ENCODE measurements at places on chromosomes 6 and 20.

DNA sequence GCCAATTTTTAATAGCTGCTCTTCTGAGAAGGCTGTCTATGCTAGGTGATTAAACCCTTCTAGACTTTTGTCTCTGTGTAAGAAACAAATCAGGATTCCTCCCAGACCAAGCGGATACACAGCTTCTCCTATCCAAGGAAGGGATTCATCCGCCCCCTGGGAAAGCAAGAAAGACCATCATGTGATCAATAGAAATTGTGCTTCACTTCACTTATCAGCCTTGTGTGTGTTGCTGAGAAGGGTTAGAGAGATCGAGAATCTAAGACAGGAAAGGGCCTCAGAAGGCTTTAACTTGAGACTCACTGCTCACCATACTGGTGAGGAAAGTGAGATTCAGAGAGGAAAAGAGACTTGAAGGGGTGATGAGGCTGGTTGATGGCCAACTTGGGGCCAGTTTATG, 1.5 kb downstream of the ABCC10 start:
- DNase-seq = no peak

- no peak for DNase-seq
Measured at GRCh38 chr6:93675856-93676417, 256.6 kb upstream of the EPHA7 start.

GRCh38 chr20:25032478-25033264, 25.3 kb downstream of the ACSS1 start:
- no peak for DNase-seq

GRCh38 chr20:36878941-36879340, 3.0 kb downstream of the TLDC2 start:
- DNase-seq = no peak

DNA sequence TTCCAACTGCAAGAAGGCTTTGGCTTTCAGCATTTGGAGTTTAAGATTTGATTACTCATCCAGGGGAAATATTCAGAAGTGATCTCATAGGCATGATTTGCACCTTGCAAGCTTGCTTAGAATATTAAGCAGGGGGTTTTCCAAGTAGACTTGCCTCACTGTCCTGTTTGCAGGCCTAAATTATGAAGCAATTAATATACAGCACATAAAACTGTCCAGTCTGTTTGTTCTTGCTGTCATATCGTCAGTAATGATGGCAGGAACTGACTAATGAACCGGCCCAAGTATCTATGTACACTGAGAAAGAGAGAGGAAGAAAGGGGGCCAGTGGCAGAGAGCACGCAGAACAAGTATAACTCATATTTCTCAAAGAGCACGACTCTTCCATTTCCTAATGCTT, 212.5 kb upstream of the SUPT3H start:
- DNase-seq = peak; percentile 100

- no peak for DNase-seq
Measured at GRCh38 chr6:137810554-137811120, 56.4 kb upstream of the TNFAIP3 start.

DNA sequence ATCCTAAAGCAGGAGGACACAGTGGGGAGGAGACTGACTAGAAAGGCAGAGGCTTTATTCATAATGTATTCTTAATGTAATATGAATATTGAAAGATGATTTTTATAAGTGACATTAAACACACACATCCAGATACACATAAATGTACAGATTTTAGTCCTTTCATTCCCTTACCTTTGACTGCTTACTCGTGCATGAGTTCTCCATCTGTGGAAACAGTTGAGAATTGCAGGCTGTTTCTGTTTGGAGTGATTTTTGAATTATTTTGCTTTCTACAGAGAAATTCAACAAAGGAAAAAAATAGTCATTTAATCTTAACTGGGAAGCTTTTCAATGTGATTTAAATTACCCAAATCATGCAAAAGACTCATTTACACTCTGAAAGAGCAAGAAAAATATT, 136.5 kb downstream of the RIMS1 start:
- DNase-seq = no peak

Measured in epithelial cell of prostate (primary cell).